ENCODE measurements at places on chromosomes 1 and 21.

DNA sequence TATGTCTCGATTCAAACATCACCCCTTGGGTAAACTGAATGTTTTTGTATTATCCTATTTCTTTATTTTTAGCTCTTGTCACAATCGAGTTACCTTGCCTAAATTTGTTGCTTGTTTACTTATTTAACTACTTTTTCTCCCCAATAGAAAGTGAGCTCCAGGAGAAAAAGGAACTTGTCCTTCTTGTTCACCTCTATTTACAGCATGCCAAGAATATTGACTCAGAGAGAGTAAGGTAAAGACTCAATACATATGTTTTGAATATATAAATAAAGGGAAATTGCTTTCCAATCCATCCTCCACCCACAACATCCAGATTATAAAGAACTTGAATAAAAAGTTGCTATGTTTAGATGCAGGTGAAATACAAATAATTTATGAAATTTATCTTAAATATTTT, 107.3 kb upstream of the PDC start:
- no peak for DNase-seq

GRCh38 chr1:162367772-162368171, 8.9 kb downstream of the SPATA46 start:
- no peak for DNase-seq

DNA sequence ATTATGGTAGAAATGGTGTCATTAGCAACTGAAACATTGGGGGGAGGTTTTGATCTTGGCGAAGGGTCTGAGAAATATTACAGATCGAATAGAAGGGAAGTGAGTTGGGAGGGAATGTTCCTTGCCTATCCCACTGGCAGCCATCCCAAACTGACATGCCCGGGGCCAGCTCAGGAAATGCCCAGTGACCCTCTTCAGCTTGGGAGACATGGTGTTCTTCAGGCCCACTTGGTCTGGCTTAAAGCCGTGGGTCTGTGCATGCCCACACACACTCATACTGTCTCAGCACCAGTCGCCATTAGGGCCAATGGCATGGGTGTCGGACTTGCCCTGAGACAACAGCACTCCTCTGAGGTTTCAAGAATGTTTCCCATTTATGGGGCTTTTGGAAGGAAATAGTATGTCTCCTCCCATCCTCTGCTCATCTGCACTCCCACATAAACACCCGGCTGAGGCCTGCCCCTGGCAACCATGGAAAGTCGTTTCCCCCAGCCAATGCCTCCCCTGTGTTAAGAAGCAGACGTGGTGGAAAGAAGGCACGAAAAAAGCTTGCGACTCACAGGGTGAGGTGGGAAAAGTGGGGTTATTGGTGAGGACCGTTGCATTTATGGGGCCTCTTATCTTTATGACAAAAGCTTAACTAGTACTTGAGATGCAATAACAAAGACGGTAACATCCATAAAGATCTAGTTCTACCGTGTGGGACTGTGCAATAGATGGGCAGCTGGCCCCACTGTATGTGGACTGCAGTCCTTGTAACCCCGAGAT, 2.0 kb downstream of the RNF186 start:
- no peak for DNase-seq

- no peak for DNase-seq
Measured at GRCh38 chr21:41622831-41623548, 115.0 kb upstream of the TMPRSS2 start.

All from CD4-positive, alpha-beta T cell treated with Interleukin-6 for 4 hours (primary cell).